ENCODE measurements at places on chromosomes 7 and 10.

DNA sequence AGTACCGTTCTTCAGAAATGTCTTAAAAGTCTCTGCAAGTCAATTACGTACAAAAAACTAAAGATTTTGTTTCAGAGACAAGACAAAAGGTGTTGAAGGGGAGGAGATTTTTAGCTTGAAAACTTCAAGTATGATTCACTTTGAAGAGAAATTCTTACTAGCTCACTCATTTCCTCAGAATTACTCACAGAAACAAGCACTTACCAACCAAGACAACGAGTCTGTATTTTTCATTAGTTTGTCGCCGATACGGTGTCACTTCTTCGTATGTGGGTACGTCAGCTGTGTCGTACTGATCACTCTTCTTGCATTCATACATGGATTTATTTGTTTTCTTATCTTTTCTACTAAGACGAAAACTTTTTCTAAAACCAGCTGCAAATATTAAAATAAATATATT, 90.6 kb upstream of the ODAD2 start:
- DNase-seq = peak; percentile 42

DNA sequence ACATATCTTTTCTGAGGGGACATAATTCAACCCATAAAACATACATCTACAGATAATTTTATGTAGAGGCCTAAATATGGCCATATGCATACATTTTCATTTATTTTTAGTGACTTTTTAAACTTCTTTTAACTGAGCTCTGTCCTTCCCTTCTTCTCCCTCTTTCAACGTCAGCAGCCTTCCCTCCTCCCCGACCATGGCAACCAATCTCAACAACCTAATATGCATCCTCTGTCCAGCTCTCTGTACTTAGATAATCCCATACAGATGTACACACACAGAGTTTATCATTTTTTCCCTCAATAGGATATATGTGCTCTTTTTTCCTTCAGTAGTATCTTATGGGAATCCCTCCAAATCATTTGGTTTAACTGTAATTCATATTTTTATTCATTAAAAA, 94.3 kb downstream of the CCDC71L start:
- DNase-seq = no peak

DNA sequence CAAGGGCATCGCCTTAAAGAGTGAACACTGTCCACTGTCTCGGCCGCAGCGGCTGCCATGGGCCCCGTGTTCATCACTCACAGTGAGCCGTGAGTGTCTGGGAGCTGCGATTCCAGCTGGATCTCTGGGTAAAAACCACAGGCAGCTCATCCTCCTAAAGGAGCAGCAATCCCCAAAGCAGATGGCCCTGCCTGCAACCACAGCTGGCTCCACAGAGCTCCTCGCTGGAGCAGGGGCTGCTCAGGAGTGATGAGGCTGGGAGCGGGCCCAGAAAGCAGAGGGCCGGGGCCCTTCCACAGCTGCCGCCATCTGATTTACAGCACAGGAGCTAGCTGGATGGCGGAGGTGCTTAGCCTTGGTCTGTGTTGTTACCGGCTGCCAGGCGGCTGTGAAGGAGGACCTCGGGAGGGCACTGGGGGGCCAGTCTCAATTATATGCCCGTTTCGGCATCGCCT, 6.6 kb upstream of the TMEM184A start:
- DNase-seq = peak; percentile 49

- DNase-seq = no peak
These were observed 214.5 kb downstream of the NSUN6 start for GRCh38 chr10:18436902-18437301.

GRCh38 chr7:92357260-92357659, 90.0 kb upstream of the GATAD1 start:
- DNase-seq = no peak

- no peak for DNase-seq
These were observed 490.0 kb upstream of the LRRN3 start for GRCh38 chr7:110600956-110601355.

DNA sequence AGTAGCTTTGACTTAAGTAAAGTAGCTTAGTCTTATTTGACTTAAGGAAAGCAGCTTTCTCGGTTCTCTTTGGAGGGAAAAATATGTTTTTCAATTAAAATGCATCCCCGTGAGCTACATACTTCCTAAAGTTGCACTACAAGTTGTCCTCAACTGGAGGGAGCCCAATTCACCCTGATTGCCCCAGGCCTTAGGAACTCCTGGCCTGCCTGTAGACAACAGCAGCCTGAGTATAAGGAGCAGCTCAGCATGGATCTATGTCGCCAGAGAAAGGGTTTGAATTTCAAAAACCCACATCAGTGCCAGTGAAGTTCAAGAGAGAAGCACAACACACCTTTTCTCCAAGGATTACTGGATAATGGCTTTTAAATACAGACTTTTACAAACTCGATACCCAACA, 772.0 kb downstream of the TNS3 start:
- no peak for DNase-seq

- DNase-seq = no peak
These were observed 89.4 kb downstream of the CYTH3 start for GRCh38 chr7:6182993-6183392.

DNA sequence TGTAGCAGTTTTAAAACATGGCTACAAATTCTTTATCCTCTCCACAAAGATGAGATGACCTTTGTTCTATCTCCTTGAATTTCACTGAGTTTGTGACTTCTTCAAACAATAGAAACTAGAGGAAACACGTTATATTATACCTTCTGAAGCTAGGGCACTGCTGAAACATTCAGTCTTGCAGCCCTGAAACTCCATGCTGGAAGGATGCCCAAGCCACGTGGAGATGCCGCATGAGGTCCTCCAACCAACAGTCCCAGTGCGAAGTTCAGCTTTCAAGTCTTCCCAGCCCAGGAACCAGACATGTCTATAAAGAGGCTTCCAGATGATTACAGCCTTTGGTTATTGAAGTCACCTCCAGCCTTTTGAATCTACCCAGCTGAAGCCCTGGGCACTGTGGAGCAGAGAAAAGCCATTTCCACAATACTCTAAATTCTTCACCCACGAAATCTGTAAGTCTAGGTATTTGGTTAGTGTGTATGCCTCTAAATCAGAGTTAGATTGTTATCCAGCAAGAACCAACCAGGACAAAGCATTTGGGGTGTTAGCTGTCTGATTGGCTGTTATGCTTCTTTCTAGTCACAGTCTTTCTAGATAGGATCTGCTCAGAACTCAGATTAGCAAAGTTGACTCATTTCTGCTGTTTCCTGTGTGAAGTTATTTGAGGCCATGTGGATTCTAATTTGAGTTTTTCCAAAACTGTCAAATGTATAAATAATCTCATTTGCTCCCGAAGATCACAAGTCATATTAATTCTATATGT, 186.5 kb upstream of the TMEM72 start:
- DNase-seq = no peak

DNA sequence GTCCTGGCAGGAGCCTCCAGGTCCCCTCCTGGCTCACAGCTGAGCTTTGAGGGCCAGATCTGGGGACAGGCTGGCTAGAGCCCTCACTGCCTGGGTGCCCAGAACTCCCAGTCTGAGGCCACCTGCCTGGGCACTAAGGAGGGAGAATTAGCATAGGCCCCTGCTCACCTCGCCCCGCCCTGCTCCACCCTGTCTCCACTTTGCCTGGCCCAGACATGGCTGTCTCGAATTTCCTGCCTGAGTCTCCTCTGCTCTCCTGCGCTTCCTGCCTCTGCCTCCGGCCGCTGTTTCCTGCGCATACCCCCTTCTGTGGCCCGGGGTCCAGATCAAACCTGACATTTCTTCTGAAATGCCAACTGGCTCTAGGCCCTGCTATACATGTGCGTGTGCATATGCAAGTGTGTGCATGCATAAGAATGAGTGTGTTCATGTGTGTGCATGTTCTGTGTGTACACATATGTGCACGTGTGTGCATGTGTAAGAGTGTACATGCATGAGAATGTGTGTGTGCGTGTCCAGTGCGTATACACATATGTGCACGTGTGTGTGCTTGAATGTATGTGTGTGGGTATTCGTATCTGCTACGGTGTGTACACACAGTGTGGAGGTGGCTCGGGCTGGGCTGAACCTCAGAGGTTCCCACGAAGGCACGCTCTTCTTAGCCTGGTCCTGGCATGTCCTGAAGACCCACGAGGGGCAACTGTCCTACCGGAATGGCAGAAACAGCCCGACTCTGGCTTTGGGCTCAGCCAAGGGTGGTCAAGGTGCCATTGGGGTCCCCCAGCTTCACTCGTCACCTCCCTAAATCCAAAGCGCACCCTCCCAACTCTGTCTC, 64.9 kb downstream of the MYL10 start:
- no peak for DNase-seq

- DNase-seq = no peak
These were observed 253.1 kb upstream of the IGFBP3 start for GRCh38 chr7:46174196-46174580.

DNA sequence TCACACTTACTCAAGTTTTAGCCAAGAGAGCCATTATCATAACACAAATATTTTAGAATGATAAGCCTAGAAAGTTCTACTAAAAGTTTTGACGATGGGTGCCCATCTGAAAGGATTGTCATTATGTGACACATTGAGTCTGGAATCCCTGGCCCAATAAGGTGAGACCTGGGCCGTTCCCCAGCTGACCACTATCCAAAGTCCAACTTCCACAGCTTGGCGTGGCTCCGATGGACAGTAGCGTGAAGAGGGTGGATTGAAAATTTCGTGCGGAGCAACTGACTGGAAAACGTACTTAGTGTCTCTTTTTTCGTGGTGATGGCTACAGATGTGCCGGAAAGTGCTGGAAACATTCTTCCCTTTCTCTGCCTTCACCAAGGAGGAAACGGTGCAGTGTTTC, 439.0 kb upstream of the ZMIZ1 start:
- no peak for DNase-seq

DNA sequence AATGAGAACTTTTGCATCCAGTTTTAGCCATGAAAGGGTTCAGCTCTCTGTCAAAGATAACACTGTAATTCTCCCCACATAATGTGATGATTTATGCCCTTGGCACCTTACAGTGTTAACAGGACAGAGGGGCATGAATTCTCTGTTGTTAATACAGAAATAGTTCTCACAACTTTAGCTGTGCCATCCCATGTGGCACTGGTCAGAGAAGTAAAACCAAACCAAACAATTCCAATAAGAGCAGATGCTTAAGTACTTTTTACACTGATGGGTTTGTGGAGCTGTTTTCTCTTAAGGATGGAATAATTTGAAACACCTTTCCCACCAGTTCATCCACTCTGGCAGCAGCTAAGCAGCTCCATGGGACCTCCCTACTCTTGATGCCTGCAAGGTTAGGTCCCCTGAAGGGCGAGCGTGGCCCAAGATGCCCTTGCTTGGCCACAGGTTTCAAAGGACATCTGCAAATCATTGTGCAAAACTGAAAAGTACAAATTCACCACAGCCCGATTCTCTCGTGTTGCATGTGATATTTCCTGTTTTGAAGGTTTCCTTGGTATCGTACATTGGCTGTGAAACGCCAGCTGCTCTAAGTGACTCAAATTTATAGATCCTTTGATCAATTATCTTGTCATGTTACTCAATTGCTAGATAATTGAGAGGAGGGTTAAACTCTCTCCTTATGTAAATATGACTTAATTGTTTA, 82.5 kb upstream of the CREB5 start:
- no peak for DNase-seq

DNA sequence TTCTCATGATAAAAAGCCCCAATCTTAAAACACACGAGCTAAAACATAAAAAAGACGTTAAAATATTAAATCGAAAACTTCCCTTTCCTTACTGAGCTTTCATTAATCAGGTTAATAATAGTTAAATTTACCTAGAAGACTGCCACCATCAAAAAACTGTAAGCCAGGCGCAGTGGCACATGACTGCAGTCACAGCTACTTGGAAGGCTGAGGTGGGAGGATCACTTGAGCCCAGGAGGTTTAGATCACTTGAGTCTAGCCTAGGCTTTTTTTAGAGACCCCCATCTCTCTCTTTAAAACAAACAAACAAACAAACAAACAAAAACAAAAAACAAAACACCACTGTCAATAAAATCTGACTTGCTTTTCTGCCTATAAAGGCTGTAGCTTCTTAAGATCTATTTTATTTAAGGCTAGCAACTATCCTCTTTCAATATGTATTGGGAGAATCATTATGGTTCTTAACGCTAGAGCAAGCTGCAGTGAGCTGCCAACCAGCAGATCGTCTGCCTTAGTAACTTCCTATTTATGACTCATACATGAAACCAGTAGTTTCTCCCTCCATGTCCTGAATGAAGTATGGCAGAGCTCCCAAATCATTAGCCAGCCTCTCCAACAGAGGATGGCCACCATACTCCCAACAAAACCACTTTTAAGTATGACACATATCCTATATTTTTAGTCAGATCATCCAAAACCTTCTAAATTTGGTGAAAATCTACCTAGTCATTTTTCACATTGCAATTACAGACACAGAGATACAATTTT, 163.7 kb downstream of the SRPK2 start:
- peak; percentile 57 for DNase-seq
